Caco-2 (cell line): ENCODE measurements at places on chromosomes 2 and 18. TPM values are rescaled to one million over a fixed set of nuclear protein-coding genes. Genes with fewer than 3 reads are reported as not detected.

- H3K36me3 ChIP-seq = no peaks in the 10 kb centered on the region
- no peak overlapping the region for H3K27ac ChIP-seq
- no peak for DNase-seq
- H3K4me3 ChIP-seq = no peak overlapping the region
- H3K4me1 ChIP-seq = no peaks in the 10 kb centered on the region
These were observed 318.9 kb upstream of the HS6ST1 start for GRCh38 chr2:128637481-128638155.

DNA sequence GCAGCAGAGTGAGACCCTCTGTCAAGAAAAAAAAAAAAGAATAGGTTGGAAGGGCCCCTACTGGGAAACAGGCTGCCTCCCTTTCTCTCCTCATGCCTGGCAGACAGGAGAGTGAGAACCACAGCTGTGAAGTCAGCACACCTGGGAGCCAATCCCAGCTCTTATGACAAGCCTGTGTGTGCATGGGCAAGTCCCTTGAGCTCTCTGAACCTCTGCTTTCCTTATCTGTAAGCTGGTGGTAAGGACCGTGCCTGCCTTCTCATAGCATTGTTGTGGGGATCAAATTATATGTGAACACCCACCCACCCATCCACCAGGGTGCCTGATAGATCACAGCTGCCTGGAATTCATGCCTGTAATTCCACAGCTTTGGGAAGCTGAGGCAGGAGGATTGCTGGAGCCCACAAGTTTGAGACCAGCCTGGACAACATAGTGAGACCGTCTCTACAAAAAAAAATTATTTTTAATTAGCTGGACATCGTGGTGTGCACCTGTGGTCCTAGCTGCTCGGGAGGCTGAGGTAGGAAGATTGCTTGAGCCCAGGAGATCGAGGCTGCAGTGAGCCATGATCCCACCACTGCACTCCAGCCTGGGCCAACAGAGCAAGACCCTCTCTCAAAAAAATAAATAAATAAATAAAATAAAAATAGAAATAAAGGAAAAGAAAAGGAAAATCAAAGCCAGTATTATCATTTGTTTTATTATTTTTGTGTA, 66.9 kb upstream of the MCFD2 start:
- peaks cover 10% of the 10 kb centered on the region for H3K4me1 ChIP-seq
- no peak for DNase-seq
- peaks cover 1% of the 10 kb centered on the region; the same call in 1 of the 2 replicates for H3K36me3 ChIP-seq
- no peaks in the 10 kb centered on the region for H3K27me3 ChIP-seq

DNA sequence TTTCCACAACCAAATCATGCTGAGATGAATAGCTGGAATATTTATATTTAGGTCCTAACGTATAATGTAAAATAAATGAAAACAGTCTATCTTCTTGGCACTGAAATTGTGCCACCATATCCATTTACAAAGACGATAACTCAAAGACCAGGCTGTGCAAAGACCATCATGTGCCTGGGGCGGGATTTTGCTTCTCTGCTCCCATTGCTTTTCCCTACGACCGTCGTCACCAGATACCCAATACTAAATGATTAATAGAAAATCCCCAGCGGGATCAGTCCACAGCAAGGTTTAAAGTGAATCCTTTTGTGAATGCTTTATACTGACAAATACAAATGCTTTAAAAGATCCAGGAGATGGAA, 194.3 kb upstream of the ARL4C start:
- no peak overlapping the region for H3K27ac ChIP-seq
- no peaks in the 10 kb centered on the region for H3K27me3 ChIP-seq
- H3K4me1 ChIP-seq = peaks cover 13% of the 10 kb centered on the region
- DNase-seq = no peak
- H3K4me3 ChIP-seq = no peak overlapping the region

DNA sequence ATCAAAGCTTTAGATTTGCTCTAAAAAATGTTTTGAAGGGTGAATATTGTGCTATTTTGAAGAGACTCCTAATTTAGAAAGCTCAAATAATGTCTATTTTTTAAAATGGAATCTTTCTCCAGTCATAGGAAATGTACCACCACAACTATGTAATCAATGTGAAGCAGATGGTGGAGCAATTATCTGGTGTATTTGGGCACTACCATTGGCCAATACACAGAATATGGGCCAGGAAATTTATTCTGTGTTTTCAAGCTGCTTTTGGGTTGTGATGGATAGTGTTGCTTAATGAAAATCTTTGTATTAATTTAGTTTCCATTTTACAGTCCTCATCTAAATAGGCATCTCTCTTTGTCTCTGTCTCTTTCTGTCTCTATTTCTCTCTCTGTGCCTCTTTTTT, 17.1 kb upstream of the VWC2L start:
- no peak overlapping the region for H3K27ac ChIP-seq
- H3K36me3 ChIP-seq = no peaks in the 10 kb centered on the region
- no peaks in the 10 kb centered on the region for H3K4me1 ChIP-seq
- no peaks in the 10 kb centered on the region for H3K27me3 ChIP-seq

The TFCP2L1 gene
- 17.8 and 18.4 TPM in 2 replicates for total RNA-seq

The TDRD15 gene
- total RNA-seq = not detected in 2 replicates
